ENCODE measurements at places on chromosomes 2 and 18.
A peak's percentile ranks its signal among the peaks of the same experiment; 100 is the strongest.

DNA sequence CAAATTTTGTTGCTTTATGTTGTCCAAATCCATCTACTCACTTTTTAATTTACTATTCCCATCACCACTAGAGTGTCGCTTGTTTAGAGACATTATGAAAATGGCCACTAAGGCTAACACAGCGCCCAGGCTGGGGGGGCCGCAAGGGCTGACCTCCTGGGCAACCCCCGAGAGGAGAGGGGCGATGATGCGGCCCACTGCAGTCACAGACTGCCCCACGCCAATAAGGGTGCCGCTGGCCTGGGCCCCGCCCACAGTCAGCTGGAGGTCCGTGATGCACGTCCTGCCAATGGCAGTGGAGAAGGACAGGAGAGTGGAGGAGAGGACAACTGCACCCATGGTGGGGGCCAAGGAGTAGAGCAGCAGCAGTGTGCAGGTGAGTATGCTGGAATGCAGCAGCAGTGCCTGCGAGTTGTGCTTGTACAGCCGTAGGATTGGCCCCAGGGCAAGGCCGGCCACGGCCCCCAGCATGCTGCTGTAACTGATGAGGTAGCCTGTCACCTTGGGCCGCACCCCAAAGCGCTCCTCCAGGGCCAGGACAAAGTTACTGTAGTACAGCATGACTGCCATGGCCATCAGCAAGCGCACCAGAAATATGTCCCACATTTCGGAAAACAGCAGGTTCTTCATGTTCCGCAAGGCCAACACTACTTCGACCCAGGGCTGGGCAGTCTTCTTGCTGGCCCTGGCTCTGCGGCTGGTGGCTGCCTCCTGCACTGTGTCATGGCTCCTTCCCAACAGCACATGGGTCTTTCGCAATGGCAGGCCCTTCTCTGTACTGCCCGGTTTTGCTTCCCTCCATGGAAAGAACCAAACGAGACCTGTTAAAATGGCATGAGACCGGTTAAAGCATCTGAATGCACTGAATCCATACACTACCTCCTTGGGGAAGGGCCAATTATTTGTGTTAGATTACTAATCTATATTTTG, 43.2 kb upstream of the TMEM182 start:
- DNase-seq: no peak

DNA sequence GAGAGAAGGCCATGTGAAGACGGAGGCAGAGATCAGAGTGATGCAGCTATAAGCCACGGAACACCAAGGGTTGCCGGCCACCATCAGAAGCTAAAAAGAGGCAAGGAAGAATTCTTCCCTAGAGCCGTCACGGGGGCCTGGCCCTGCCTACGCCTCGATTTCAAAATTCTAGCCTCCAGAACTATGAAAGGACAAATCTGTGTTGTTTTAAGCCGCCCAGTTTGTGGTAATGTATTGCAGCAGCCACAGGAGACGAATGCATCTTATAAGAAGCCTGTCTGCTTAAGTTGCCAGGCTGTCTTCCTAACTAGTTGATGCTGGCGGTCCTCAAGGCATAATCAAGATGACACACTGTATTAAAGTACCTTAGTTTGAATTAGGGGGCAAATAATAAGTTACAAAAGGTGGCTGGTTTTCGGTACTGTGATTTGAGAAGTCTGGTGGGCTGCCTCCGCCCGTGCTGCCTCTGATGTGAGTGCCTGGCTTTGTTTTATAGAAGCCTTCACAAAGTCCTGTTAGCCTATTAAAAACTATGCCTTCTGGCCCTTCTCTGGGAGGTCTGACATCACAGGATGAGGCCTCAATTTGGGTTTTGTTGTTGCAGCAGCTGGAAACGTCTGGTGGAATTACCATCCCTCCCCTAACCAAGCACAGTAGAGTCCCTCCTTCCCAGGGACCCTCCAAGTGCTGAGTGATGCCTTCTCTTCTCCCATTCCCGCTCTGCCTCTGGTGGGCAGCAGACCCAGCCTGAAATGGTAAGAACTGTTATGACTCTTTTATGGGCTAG, 53.6 kb downstream of the SRD5A2 start:
- DNase-seq: no peak

DNA sequence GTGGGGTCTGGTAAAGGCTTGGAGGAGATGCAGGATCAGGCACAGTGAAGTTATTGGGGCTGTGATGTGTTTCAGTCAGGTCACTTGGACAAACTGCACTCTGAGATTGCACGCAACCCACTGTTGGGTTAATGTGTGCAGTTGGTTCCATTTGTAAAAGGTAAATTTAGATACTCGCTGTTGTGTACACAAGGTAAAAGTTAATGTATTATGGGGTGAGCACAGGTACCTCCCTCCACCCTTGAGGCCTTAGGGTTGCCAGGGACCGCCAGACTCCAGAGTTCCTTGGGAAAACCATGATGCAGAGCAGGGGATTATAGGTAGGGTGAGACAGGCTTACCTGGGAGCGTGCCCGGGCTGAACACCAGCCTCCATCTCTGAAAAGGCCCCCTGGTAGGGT, 20.1 kb downstream of the IMPA2 start:
- DNase-seq: no peak

DNA sequence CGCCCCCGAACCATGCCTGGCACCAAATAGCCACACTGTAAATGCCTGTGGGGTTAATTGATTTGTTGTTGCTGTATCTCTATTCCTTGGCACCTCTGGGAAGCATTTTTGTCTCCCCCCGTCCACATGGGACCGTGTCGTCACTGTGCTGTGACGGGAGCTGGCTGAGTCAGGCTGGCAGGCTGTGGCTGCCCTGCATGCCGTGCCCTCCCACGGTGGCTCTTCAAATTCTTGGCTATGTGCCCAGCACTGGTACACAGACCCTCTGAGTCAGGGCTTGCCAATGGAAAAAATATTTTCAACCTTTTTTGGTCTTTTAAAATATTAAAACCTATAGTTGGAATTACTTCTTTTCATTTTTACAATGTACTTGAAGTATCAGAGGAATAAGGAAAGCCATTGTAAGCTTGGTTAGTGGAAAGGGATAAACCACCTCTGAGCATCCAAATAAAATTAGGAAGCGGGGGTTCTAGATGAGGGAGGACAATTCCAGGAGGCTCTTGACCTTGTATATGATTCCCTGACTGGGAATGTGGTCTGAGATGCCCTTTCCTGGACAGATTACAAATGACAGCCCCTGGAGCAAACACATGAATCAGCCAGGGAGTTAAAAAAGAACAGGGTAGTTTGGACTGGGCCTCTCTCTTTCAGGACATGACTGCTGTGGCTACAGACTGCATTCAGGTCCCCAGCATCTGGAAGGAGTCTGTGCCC, 59.4 kb downstream of the DGKD start:
- DNase-seq: peak; percentile 51

DNA sequence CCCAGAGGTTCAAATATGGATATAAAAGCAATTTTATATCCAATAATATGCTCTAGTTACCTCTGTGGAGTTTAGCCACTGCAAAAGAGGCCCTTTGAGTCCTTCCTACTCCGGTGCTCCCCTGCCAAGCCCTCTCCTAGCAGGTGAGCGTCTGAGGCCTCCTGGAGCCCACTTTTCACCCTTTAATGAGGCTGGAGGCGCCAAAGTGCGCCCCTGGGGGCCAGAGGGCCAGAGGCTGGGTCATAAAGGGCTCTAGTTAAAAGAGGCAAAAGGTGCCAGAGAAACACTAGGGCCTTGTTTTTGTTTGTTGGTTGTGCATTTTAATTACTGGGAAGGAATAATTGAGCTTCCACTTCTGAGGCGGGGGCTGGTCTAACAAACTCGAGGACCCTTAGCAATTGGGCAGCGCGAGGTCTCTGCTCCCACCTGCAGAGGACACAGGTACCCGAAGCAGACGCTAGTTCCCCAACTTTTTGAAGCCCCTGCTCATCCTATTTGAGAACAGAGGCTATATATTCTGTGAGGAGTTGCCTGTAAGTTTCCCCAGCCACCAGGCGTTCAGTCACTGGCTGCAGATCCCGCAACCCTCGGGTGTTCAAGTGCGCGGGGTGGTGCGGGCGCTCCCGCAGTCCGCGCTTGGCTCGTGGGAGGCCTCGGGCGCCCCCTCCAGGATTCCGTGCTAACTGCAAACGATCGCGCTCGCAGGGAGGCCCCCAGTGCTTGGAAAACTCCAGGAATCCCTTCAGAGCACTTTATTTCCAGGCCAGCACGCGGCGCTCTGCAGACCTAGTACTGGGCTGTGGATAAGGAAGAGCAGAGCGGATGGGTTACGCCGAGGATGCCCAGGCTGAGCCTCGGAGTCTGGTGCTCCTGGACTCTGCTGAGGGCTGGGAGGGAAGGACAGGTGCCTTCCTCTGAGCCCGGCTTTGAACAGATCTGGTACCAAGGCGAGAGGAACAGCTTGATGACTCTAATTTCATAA, 14.1 kb downstream of the MSGN1 start:
- peak; percentile 38 for DNase-seq

GRCh38 chr2:55395724-55396605, 23.7 kb downstream of the CCDC88A start:
- DNase-seq: no peak

- no peak for DNase-seq
Measured at GRCh38 chr2:183868707-183869106, 729.6 kb upstream of the ZNF804A start.

GRCh38 chr2:240713071-240713927, 21.6 kb downstream of the AQP12A start:
- no peak for DNase-seq

DNA sequence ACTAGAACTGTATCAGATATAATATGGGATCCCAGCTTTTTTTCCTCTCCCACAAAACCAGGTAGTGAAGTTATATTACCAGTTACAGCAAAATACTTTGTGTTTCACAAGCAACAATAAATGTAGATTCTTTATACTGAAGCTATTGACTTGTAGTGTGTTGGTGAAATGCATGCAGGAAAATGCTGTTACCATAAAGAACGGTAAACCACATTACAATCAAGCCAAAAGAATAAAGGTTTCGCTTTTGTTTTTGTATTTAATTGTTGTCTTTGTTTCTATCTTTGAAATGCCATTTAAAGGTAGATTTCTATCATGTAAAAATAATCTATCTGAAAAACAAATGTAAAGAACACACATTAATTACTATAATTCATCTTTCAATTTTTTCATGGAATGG, 77.7 kb upstream of the CSRNP3 start:
- no peak for DNase-seq

Measured in CD4-positive, alpha-beta T cell treated with Interleukin-1 beta for 1 hour (primary cell).